ENCODE measurements at places on chromosomes 3 and 15.

GRCh38 chr15:52228921-52229320 lies 37.7 kb upstream of the GNB5 start:
- no peak for DNase-seq

GRCh38 chr3:15361494-15362214 lies 29.3 kb upstream of the SH3BP5 start:
- DNase-seq = peak; percentile 33

DNA sequence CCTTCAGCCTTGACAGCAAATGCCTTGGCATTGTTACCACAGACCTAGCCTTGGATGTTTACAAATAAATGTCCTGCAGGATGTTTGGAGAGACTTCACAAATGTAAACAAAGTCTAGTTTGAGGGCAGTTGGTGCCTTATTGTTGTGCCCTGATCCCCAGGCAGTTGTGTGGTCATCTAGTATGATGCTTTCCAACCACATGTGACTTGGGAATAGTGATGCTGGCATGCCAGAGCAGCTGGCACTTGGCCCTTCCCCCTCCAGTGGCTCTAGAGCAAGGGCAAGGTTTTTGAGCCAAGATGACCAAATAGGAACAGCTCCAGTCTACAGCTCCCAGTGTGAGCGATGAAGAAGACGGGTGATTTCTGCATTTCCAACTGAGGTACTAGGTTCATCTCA lies 258.2 kb downstream of the ADAMTS17 start:
- no peak for DNase-seq

GRCh38 chr3:100093831-100094230 lies 20.5 kb downstream of the FILIP1L start:
- DNase-seq = no peak

DNA sequence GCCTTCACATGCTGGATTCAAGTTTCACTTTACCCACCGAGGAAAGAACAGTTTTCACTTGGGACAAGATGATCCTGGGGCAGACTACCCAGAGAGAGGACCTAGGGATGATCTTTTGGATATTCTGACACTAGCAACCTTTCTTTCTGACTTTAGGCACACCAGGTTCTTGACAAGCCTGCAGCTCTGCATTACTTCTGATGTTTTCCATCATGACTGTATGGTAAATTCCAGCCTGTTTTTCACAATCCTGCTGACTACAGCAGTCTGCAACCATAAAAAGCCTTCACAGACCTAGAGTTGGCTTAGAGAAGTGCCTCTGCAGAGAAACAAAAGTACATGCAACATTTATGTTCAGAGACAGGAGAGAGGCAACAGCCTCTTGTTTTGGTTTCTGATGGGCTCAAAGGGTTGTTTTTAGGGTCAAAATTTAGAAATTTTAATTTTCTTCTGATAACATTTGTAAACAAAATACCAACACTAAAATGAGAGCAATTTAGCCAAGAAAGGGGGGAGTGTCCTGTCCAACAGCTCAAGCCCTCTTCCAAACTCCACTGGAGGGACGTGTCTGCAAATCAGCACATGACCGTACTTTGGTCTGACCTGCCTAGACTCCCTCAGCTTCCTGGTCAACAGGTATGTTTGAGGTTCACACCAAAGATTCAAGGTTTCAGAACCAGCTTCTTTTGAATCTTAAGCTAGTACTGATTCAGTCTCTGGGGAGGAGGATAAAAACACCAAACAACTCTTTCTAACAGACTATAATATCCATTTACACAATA lies 799 bp downstream of the ABI3BP start:
- no peak for DNase-seq

DNA sequence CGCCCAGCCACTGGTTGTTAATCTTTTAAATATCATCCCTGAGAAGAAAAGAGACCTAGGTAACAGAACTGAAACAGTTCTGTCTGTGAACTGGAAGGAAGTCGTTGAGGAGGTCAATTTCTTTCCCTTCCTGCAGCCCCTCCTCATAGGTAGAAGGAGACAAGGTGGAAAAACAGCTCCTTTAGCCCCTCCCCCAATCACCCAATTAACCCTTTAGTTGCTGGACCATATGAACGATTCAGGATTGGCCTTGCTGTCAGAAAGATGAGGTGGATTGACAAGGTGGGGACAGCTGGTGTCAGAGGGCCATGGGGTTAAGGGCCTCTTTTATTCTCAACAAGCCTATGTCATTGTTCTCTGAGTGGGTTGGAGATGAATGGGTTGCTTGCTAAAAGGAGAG lies 36.0 kb upstream of the ZNF445 start:
- no peak for DNase-seq

DNA sequence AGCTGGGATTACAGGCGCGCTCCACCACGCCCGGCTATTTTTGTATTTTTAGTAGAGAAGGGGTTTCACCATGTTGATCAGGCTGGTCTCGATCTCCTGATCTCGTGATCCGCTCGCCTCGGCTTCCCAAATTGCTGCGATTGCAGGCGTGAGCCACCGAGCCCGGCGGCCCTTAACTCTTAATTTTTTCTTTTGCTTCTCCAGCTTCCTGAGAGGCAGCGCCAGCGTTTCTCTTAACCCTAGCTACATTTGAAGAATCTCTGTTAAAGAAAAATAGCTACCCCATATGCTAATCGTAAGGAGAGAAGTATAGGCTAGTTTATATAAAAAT lies 465 bp upstream of the GK5 start:
- DNase-seq = no peak

DNA sequence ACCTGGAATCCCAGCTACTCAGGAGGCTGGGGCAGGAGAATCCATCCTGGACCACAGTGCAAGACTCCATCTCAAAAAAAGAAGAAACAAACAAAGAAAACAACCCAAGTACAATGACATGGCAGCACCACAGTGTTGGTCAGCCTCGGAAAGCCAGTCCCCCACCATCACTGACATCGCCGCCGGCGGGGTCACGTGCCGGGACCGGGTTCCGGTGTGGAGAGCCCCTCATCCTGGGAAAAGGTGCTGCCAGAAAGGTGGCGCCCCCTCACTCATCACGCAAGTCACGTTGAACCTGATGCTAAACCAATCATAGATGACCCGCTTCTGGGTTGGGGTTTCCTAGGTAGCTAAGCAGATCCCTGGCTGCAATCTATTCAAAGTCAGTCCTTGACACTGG lies 17.8 kb downstream of the QRICH1 start:
- no peak for DNase-seq

GRCh38 chr3:35241236-35241635 lies 398.1 kb upstream of the ARPP21 start:
- DNase-seq = no peak

DNA sequence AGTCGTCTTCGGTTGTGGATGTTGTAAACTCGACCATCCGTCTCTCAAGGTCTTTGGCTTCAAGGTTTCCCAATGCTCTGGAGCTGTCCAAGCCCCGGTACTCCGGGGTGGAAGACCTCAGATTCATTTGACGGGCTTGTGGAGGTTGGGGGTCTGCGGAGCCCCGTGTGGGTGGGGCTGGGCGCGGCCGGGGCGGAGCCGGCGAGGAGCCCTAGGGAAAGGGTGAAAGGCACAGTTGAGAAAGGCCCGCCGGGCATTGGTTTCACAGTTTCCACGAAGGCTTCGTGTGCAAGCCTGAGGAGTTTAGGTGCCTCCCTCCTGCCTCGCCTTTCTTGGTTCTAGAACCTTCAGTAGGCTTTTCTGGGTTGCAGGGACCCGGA lies 360 bp upstream of the MGA start:
- DNase-seq = no peak

- DNase-seq = no peak
These were observed 25.3 kb downstream of the FAM98B start for GRCh38 chr15:38479266-38479665.

GRCh38 chr15:74007820-74008371 lies 13.4 kb downstream of the PML start:
- DNase-seq = no peak

GRCh38 chr3:187267306-187267705 lies 24.2 kb downstream of the MASP1 start:
- DNase-seq = no peak

GRCh38 chr3:122063908-122064307 lies 8.7 kb downstream of the CD86 start:
- no peak for DNase-seq

DNA sequence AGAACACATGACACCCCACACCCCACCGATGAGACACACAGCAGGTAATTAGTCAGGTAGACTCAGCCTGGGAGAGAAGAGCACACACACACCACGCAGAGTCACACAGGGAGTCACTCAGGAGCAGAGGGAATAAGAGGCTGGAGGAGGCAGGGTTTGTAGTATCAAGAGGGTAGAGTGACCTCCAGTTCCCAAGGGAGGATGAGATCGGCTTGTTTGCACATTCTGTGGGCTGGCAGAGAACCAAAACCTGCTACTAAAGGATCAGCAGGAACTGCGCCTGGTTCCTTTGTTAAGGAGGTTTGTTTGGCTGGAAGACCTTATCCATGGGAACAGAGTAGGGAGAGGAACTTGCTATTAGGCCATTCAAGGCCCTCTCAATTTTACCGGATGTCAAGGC lies 281.4 kb upstream of the SLCO3A1 start:
- no peak for DNase-seq

DNA sequence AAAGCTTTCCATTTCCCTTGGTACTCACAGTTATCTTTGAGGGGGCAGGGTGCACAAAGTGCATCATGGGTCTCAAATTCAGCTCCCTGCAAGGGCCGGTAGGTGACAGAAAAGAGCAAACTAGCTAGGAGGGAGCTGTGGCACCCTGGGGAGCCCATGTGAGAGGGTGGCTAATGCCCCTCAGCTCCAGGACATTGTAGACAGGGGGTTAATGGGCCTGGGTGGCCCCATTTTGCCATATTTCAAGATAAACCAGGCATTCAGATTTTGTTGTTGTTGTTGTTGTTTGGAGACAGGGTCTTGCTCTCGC lies 3.7 kb upstream of the SLC6A6 start:
- DNase-seq = no peak

- no peak for DNase-seq
These were observed 673.2 kb upstream of the BCHE start for GRCh38 chr3:166510382-166510781.

DNA sequence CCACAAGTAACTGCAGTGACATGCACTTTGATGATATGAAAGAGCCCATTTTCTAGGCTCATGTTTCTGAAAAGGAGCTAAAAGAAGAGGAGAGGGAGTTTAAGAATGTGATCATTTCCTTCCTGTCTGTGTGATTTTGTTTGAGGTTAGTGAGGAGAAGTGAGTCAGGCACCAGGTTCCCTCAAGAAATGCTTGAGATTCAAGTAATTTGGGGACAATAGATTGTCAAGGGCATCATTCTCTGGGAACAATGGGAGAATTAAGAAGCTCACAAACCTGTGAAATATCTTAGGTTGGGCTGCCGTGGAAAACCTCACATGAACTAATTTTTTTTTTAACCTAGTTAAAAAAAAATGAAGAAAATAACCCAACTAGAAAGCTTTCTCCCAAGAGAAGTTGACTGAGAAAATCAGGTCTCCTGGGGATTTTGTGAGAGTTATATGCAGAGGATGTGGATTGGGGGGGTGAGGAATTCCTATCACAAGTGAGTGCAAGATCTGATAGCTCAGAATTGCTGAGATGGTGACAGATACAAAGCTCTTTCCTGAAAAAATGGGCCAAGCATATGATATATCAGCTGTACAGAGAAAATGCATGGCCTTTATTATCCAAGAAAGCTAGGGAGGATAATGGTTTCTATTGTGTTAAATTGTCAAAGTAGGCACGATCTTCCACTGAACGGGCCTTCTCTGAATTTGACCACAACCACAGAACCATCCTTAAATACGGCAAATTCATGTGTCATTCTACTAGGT lies 203.3 kb downstream of the FEZF2 start:
- no peak for DNase-seq

DNA sequence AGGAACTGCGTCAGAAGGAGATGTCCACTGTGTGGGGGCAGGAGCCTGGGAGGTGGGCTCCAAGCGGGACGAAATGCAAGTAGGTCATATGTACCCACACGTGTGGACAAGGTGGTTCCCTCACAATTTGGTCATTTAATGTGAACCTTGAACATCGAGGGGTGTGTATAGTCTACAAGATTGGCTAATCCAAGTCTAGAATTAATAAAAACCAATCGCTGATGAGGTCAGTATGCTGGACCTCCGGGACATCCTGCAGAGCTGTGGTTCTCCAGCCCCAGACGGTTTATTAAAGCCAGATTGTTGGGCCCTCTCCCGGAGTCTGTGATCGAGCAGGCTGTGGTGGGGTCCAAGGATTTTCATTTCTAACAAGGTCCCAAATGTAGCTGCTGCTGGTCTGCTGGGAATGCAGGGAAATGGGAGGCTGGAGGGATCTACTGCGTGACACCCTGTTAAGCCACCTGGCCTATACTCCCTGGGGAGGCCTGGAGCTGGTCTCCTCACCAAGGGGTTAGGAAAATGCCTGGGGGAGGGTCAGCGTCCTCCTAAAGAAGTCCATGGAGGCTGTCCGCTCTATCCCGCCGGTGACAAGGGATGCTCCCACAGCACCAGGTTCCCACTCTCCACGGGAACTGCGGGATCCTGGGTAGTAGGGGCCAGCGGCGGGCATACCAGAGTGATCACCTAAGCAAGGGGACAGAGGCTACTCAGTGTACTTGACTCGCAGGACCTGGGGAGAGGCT lies 25.1 kb downstream of the PCSK6 start:
- no peak for DNase-seq

GRCh38 chr3:110026421-110026820 lies 689.1 kb upstream of the DPPA4 start:
- DNase-seq = no peak

DNA sequence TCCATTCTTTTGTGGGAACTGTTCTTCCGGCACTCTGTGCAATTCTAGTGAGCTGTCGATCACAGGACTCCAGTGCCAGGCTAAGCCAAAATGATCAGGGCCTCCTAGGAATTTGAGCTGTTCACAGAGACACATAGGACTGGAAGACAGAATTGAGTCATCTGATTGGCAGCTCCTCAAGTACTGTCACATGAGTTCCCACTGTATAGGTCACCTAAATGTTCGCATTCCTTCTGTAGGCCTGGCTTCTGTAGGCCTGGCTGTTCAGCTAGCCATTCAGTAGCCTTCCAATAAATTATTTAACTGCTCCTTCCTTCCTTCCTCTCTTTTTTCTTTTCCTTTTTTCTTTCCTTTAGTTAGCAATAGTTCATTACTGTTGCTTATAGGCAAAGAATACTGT lies 4.3 kb downstream of the PROS1 start:
- DNase-seq = no peak

- DNase-seq = no peak
These were observed 2.9 kb downstream of the WNT5A start for GRCh38 chr3:55484191-55484689.

All from stimulated activated effector memory CD8-positive, alpha-beta T cell treated with anti-CD3 and anti-CD28 coated beads, Interleukin-12 subunit alpha, Interleukin-12 subunit beta, amount 100 ng/mL, for 72 hours (primary cell).